HS-5 (cell line): ENCODE measurements at places on chromosomes 1 and 21.
A peak's percentile ranks its signal among the peaks of the same experiment; 100 is the strongest.

- no peak for DNase-seq
Measured at GRCh38 chr21:33875026-33875695, 40.4 kb downstream of the ATP5PO start.

DNA sequence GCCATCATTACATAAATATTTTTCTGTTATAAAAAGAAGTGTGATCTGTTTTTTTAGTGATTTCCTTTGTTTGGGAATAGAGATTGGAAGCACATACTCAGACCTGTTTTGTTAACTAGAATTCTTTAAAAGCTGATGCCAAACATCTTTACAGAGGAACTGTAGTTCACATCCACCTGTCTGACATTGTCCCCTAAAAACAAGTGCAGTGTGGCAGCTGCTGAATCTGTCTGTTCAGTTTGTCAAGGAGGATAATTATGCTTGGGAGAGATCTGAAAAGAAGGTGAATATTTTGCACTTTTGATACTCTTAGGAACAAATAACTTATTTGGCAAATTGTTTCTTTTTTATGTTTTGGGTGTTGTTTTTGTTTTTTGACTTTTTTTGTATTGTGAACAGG is 13.6 kb downstream of the AGMAT start:
- DNase-seq: no peak

- peak; percentile 86 for DNase-seq
Measured at GRCh38 chr1:77322061-77322900, 40.5 kb downstream of the AK5 start.

DNA sequence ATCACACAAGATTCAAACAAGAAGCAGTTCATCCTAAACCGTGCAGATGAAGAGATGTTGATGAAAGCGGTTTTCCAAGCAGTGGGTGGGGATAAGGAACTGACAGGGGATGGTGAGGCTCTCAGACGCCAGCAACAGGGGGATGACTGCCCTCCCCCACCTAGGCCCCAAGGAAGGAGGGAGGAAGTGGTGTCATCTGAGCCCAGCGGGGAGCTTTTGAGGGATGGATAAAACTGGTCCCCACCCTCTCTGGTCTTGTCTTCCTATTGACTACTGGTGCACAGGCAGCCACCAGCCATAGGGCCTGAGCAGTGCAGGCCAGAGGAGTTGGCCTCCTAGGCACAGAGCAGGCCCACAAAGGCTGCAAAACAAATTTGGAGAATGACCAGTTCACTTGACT is 175.5 kb downstream of the HUNK start:
- DNase-seq: no peak

- no peak for DNase-seq
Measured at GRCh38 chr1:147486876-147487656, 54.2 kb upstream of the BCL9 start.

DNA sequence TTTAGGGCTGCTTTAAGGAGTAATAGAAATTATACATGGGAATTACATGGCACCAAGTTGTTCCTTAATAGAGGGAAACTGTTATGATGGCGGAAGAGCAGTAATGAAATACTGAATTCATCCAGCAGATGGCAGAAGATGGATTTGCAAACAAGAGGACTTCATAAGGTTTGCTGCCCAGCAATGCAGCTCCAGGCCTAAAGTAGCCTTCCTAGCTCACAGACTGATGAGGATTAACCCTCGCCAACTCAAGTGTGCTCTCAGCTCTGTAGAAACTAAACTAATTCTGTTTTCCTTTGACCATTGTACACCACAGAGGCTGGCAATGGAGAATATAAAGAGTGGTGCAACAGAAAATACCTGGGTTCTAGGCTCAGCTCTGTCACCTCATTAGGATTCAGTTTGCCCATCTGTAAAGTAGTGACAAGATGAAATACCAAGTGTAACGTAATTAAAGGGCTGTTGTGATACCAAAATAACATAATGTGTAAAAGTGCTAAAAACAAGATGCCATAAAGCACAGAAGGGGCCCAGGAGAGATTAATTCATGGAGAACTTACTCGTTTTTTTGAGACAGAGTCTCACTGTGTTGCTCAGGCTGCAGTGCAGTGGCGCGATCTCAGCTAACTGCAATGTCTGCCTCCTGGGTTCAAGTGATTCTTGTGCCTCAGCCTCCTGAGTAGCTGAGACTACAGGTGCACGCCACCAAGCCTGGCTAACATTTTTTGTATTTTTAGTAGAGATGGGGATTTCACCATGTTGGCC is 102.4 kb upstream of the SERBP1 start:
- peak; percentile 61 for DNase-seq

DNA sequence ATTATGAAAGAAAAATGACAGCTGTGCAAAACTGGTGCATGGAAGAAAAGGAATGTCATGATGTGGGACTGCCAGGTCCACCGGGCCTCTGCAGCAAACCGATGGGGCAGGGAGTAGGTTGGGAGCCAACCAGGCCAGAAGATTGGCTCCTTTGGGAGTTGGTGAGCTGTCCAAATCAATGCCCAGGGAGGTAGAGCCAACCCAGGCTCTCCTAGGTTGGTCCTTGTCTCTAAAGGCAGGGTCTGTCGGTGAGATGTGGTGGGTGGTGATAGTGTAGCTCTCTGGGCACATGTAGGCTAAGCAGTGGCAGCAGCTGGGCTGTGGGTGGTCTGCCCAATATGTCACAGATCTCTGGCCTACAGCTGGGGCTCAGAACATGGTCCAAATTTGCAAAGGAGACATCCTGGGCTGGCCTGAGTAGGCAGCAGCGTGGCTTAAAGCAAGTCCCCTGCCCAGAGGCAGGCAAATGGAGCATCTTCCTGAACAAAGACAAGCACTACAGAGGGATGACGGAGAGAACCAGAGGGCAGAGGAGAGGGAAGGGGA is 61.2 kb upstream of the PRDX6 start:
- no peak for DNase-seq

DNA sequence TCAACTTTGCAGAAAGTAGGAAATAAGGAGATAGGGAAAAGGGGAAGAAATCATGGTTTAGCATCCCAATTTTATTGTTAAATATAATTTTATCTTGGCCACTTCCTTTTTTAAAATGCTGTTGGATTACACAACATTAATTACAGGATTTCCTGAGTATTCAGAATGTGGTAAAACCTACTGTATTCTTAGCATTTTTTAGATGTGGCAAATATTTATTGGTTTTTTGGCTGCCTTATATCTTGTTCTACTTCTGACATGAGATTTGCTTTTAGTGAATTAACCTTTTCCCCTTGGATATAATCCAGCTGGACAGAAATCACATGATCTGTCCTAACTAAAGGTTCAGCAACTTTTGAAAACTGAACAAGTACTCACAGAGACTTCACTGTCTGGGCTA is 104.9 kb downstream of the PTGS2 start:
- no peak for DNase-seq

GRCh38 chr1:167428395-167428794 is 89.9 kb downstream of the CD247 start:
- no peak for DNase-seq

GRCh38 chr1:78526496-78526895 is 35.7 kb downstream of the PTGFR start:
- no peak for DNase-seq

GRCh38 chr1:184034761-184035379 is 2.7 kb downstream of the COLGALT2 start:
- DNase-seq: no peak

DNA sequence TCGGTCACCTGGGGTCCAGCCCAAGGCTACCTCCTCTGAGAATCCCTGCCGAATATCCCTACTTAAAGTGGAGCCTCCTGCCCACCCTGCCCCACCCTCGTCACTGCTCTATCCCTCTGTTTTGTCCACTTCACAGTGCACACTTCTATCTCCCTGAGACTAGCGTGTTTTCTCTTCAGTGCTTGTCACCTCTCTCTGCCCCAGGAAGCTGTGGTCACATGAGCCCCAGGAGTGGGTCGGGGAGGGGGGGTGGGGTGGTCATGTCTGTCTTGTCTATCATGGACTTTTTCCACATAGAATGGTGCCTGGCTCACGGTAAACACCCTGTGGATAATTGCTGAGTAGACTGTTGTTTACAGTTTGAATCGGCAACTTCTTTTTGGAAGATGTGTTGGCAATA is 673.6 kb downstream of the PTPRU start:
- no peak for DNase-seq
